COR-L47 (cell line): ENCODE measurements at places on chromosomes 16 and 17.
A peak's percentile ranks its signal among the peaks of the same experiment; 100 is the strongest.

DNA sequence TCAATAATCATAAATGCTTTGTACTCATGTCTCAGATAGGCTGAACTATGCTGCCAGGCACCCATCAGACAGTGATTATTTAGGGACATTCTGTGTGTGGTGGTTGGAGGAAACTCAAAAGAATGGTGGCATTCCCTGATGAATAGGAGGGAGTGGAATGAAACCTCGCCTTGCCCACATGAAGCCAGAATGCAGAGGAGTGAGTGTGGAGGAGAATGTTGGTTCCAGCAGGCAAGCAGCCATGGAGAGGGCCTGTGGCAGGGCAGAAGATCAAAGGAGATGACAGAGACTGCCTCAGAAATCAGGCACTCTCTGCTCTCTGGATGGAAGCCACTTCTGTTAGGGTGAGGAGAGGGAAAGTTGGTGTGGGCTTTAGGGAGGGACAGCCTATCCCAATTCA, 22.5 kb downstream of the KCTD19 start:
- no peak for DNase-seq

DNA sequence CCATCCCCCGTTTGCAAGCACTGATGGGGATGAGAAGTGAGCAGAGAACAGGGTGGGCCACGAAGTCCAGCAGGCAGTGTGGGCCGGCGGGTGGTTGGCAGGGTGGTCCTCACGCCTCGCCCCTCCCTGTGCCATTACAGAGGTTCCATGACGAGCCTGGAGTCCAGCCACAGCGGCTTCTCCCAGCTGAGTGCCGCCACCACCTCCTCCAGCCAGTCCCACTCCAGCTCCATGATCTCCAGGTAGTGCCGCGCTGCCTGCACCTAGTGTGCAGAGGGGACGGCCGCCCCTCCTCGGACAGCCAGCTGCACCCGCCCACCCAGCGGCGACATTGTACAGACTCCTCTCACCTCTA, 73.0 kb downstream of the SEC14L1 start:
- DNase-seq, result no peak

- DNase-seq, result no peak
Observed at GRCh38 chr17:67635681-67636080, 82.1 kb upstream of the NOL11 start.

DNA sequence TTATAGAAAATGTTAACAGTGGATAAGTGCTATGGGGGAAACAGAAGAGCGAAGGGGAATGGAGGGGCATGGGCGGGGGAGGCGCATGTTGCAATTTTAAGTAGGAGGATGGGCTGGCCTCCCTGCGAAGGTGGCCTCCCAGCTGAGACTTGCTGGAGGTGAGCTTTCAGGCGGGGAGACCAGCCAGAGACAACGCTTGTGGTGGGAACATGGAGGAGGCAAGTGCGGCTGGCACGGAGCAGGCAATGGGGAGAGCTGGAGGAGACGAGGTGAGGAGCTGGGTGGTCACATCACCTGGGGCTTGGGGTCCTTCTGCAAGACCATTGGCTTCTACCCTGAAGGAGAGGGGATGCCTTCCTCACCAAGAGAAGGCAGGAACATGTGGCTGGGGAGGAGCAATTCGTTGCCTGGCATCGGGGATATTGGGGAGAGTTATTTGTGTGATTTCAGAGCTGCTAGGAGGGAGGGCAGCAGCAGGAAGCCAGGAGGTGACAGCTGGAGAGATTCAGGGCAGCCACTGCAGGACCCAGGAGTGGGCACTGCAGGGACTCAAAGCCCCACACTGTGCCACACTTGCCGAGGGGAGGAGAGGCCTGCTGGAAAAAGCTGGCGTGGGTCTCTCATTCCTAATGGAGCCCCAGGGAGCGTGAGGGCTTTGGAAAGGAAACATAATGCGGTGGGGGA, 34.4 kb downstream of the PMFBP1 start:
- DNase-seq, result no peak

GRCh38 chr17:61537264-61537771, 53.7 kb downstream of the NACA2 start:
- DNase-seq, result no peak

- DNase-seq, result no peak
Observed at GRCh38 chr17:77320485-77321256, 179.9 kb downstream of the SEC14L1 start.

DNA sequence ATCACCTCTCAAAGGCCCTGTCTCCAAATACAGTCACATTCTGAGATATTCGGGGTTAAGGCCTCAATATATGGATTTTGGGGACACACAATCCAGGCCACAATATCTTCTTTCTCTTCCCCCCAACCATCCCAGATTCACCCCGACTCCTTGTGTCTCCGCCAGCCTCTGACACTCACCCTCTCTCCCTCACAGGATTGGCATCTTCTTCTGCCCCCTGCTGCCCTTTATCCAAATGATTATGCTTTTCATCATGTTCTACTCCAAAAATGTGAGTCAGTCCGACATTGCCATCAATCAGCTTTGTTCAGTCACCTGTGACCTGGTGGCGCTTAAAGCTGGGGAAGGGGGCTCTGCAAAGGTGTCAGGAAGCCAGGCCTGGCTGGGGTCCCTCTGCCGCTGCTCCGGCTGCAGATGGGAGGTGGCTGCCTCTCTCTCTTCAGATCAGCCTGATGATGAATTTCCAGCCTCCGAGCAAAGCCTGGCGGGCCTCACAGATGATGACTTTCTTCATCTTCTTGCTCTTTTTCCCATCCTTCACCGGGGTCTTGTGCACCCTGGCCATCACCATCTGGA, 35.1 kb downstream of the GDE1 start:
- DNase-seq, result no peak

- no peak for DNase-seq
Observed at GRCh38 chr16:88831838-88832237, 20.1 kb upstream of the APRT start.

DNA sequence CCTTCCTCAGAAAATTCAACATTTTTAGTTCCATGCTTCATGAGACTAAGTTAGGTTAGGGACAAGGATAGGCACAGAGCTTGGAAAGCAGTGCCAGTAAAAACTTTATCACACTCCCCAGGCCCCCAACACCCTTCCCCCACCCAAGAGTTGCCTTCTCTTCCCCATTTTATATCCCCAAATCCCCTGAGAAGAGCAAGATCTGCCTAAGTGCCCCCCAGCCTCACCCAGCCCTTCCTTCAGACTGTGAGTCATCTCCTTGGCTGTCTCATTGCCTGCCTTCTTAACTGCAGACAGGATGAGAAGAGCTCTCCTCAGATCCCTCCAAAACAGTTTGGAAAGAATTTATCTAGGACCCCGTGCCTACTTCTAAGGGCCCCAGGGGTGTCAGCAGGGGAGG, 55.8 kb downstream of the NEUROD2 start:
- DNase-seq, result no peak

DNA sequence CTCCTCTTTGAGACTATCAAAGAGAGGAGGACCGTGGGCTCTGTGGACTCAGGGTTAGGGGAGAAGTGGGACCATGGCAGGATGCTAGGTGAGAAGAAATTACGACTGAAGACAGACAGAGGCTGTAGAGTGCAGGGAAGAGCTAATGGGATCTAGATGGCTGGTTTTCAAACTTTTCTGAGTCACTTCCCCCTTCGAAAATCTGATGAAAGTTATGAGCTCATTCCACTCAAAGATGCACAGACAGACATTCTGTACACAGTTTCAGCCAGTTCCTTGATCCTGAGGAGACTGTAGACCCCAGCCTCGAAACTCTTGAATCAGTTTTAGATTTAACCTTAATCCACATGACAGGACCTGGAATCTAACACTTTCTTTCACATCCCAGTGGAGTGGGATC, 40.7 kb downstream of the RGS9 start:
- no peak for DNase-seq

DNA sequence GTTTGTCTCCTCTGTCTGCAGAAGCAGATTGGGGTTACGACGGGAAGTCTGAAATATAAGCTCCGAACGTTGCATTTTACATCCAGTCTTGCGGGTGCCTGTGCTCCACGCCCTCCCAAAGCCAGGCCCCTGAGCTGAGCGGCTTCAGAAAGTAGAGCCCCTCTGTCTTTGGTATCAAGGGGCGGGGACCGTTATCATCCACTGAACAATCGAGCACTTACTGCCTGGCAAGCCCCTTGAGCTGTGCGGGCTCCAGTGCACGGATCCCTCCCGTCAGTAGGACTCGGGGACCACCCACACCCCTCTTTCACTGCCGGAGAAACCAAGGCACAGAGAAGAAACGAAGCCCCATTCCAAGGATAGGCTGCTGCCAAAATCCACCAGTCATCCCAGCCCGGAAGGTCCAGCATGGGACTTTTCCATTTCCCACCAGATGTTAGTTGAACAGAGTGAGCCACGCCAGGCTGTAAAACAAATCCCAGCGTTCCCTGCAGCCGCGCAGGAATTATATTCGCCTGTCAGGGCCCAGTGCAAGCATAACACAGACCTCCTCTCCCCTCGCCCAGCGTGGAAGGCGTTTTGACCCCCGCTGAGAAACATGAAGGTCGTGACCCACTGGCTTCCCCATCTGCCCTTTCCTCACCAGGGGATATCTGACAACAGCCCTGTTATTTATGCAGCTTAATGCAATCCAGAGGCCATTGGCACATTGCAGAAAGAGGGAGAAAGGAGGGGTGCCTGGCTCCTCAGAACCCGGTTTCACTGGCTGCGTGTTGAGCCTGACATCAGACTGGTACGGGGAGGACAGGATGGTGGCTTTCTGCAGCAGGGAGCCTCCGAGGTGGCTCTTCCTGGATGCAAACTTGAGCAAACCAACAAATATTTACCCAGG, 212.2 kb upstream of the FOXF1 start:
- DNase-seq, result no peak

GRCh38 chr16:4648917-4649316, 24.3 kb downstream of the MGRN1 start:
- no peak for DNase-seq

GRCh38 chr17:40106760-40107521, 6.6 kb upstream of the NR1D1 start:
- DNase-seq, result no peak

DNA sequence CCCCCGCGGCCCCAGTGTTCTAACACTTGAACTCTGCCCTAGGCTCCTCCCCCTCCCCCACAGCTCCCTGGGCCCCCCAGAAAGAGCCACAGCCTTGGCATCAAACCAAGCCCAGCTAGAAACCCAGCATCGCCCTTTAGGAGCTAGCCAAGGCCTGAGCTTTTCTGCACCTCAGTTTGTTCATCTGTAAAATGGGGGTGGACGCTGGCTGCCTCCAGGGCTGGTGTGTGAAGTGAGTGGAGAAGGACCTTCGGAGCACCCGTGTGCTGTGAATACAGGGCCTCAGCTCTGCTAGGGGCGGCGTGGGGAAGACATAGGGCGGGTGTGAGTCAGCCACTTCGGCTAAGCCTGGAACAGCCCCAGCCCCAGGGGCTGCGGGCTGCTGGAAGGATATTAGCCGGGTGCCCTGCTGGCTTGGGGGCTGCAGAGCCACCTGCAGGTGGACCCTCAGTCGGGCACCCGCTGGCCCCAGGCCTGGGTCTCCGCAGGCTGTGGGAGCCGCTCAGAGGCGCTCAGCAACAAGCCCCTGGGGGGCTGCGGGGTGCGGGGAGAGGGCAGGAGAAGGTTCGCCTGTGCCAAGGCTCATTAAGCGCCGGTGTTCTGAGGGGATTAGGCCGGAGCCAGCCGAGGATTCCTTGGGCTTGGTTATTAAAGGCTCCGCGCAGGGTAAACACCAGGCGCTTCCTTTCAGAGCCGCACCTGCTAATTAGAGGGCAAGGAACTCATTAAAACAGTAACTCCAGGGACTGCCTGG, 217.0 kb upstream of the CIBAR2 start:
- peak; percentile 96 for DNase-seq

DNA sequence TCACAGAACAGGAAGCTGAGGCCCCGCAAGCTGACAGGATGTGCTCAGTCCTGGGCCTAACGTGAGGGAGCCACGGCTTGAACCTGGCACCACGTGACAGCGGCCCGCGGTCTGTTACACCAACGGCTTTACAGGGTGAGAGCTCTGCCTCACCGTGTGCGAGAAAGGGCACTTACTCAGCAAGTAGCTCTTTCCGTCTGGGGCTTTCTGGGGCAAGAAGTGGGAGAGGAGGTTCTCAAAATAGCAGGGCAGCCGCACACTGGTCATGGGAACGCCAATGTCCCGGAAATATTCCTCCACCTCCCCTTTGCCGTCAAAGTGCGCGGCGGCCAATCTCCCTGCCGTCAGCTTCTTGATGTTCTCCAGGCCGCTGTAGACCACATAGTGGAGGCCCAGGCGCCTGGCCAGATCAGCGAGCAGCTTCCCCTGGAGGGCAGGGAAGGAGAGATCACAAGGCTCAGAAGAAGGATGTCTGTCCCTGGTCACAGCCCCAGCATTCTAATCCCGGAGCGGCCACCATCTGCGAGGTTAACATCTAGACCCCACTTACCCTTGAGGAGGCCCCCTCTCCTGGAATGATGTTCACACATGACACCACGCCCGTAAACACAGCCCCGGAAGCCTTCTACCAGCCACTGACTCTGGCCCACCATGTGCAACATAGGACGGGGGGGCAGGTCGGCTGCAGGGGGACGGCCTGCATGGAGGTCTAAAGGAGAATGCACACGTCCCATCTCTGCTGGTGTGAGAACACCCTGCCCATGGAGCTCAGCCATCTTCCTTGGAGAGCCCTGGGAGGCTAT, 8.2 kb downstream of the NMRAL1 start:
- no peak for DNase-seq

DNA sequence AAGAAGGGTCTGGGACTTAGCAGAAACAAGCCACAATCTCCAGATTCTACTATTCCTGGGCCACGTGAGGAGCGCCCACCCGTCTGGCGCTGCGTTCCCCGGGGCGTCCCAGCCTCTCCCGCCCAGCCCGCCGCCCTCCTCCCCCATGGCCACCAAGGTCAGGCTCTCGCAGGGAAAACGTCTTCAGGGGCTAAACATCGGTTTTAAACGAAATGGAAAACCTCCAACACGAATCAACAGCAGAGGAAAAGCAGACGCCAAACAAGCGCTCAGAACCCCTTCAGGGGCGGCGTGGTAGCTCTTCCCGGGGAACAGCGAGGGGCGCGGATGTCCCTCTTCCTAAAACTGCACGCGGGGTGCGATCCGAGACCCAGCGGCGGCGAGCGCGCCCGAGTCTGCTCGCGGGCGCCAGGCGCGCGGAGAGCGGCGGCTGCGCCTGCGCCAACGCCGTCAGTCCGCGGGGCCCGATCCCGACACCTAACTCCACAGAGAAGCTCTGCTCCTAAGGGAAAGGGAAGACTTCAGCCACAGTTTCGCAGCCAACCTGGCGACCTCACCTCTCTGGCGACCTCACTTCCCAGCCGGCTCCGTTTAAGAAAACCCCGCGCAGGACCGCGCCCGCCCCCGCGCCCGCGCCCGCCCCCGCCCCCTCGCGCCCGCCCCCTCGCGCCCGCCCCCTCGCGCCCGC, 505 bp upstream of the COG1 start:
- DNase-seq, result peak; percentile 76

- DNase-seq, result no peak
Observed at GRCh38 chr17:17564896-17565295, 26.6 kb downstream of the PEMT start.

DNA sequence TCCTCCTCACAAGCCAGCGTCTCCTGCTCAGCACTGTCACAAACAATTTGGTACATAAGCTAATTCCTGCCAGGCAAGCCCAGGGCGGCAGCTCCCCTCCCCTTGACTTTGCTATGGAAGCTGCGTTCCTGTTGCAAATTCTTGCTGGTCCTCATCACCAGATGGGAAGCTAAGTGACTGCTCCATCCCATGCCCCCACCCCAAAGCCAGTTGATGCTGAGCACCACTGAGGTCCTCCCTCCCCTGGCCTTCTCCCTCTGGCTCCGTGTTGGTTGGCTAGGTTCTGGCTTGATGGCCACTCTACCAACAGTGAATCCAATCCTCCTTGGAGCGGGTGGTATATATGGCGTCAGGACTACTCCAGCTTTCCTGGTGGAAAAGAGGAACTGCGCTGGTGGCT, 34.4 kb downstream of the PIPOX start:
- DNase-seq, result no peak
